Epithelial cell of alveolus of lung (primary cell): ENCODE measurements at places on chromosomes 5 and 9. TPM values are rescaled to one million over a fixed set of nuclear protein-coding genes. Genes with fewer than 3 reads are reported as not detected.

Gene RHOBTB3
- 117 and 224 TPM in 2 replicates for total RNA-seq

Gene HTR1A
- not detected in 2 replicates for total RNA-seq

Gene AFAP1L1
- total RNA-seq, result 9.0 and 9.7 TPM in 2 replicates

Gene PIP5KL1
- total RNA-seq, result 1.9 and 3.7 TPM in 2 replicates

Gene MYMK
- total RNA-seq, result 1.0 TPM in 1 of 2 replicates, not detected in the other

Gene HAPLN1
- 0.16 and 9.4 TPM in 2 replicates for total RNA-seq

Gene GARIN3
- total RNA-seq, result not detected in 2 replicates

Gene PLCXD3
- total RNA-seq, result under 0.01 and 0.64 TPM in 2 replicates

Gene FGD3
- total RNA-seq, result 0.26 TPM in 1 of 2 replicates, not detected in the other

Gene GPRIN1
- total RNA-seq, result 4.5 and 12.0 TPM in 2 replicates

Gene C7
- 3.1 and 33.9 TPM in 2 replicates for total RNA-seq

Gene FIBCD1
- total RNA-seq, result 4.7 and 30.7 TPM in 2 replicates

Gene PTPRD
- total RNA-seq, result 4.8 and 65.2 TPM in 2 replicates

Gene GRIN3A
- total RNA-seq, result not detected in 2 replicates

Gene GABRA1
- total RNA-seq, result not detected in 2 replicates
